Stimulated activated CD4-positive, alpha-beta T cell treated with anti-CD3 and anti-CD28 coated beads, Interleukin-1b, Interleukin-23, amount 100 ng/mL, for 1 hour (primary cell): ENCODE measurements at places on chromosomes 7 and 10.

DNA sequence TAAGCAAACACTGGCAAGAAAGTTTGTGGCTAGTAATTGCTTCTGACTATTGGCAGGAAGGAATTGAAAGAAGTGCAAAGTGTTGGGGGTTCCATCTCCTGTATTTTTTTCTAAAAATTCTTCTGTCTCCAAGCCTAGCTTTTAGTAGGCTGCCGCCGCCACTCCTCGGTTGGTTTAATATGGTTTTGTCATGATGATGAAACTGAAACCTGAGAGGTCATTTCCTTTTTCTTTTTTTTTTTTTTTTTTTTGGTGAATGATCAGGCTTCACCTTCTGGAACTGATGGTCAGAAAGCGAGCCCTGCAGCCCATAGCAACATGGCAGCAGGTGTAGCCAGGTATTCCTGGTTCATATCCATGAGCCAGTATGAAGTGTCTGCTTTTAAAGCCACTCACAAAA is 75.3 kb upstream of the AGBL3 start:
- no peak for DNase-seq

- no peak for DNase-seq
Observed at GRCh38 chr7:106041140-106041717, 70.9 kb downstream of the SYPL1 start.

DNA sequence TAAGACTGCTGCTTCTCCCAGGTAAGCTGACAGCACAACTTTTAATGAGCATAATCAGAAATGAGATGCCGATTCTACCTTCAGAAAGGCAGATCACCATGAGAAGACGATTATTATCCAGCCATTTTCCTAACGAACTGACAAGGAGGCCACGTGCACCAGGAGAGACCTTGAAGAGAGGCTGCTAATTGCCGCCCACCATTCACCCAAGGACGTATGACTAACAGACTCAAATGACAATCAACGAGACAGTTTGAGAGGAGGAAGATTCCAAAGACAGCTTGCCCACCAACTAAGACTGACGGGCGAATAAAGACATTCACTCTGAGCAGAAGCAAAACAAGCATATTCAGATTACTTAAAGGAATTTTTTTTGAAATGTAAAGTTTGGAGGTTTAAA is 301.9 kb upstream of the TAC1 start:
- DNase-seq = no peak

- no peak for DNase-seq
Observed at GRCh38 chr10:8230902-8231301, 176.4 kb downstream of the GATA3 start.

GRCh38 chr10:86849181-86849894 is 92.9 kb downstream of the BMPR1A start:
- DNase-seq = no peak

GRCh38 chr10:33421789-33422462 is 87.5 kb upstream of the NRP1 start:
- no peak for DNase-seq

GRCh38 chr7:68235937-68236336 is 1239.3 kb downstream of the TYW1 start:
- DNase-seq = no peak
